ENCODE measurements at places on chromosomes 13 and 19. TPM values are rescaled to one million over a fixed set of nuclear protein-coding genes. Genes with fewer than 3 reads are reported as not detected.

Gene CCDC70
- not detected for total RNA-seq

Gene C3
- 461 TPM for total RNA-seq

DNA sequence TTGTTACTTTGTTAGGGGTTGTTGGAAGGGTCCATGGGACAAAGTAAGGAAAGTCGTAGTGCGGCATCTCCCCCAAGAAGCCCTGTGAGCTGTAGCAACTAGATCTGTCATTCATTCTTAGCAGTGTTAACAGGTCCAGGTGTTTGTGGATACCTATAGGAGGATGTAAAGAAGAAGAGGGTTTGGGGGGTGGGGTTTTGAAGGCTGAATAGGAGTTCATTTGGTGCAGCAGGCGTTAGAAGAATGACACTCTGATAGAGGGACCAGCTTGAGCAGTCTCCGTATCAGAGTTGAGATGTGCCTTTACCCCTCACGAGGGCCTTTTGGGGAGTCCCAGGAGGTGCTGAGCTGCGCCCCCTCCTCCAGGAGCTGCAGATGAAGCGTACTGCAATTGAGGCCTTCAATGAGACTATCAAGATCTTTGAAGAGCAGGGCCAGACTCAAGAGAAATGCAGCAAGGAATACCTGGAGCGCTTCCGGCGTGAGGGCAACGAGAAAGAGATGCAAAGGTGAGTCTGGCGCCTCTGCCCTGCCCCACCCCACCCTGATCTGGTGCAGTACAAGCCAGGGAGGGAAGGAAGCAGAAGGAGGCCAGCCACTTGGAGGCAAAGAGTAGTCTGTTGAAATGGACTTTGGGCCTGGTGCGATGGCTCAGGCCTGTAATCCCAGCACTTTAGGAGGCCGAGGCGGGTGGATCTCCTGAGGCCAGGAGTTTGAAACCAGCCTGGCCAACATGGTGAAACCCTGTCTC is 7.6 kb upstream of the IFI30 start:
- DNase-seq = no peak

GRCh38 chr13:50149932-50150331 is 134.7 kb downstream of the KCNRG start:
- peak; percentile 26 for DNase-seq

GRCh38 chr13:79604752-79605151 is 123.8 kb downstream of the NDFIP2 start:
- no peak for DNase-seq

Gene NLRP9
- not detected for total RNA-seq

DNA sequence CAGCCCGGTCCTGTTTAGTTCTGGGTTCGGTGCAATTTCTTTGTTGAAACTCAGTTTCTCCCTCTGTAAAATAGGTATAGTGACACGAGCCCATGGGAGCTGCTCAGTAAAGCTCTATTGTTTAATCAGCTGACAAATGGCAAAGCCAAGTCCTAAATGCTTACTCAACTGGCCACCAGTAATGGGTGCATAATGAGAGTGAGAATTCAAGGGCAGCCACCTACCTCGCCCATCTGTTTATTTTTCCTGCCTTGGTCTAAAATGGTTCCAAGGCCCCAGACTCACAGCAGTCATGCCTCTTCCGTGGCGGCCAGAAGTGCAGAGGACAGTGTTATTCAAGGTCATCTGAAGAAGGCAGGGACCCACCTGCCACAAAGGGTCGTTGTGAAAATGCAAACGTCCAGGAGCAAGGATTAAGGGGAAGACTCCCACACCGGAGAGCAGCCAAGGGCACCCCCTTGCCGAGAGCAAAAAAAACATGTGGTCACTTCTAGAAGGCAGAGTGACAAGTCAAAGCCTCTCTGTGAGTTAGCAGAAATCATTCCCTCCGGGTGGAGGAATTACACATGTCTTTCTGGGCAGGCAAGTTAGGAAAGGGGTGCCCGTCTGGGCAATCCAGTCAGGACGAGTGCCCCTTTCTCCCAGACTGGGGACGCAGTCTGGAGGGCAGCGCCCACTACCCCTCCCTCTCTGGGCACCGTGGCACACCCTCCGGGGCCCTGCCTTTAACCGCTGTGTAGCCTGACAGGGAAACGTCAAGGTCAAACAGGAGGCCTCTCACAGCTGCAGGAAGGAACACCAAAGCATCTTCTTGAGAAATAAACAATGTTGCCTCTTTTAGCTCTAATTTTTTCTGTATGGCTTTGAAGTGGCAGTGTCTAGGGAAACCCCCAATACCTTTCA is 186.2 kb downstream of the FOXO1 start:
- no peak for DNase-seq

Gene ZNF784
- 9.3 TPM for total RNA-seq

- DNase-seq = no peak
These were observed 290.0 kb downstream of the MZT1 start for GRCh38 chr13:72437458-72437857.

- DNase-seq = no peak
These were observed 85.8 kb downstream of the SLC10A2 start for GRCh38 chr13:102980331-102980982.

GRCh38 chr19:15915109-15915508 is 17.2 kb upstream of the CYP4F2 start:
- DNase-seq = no peak

Gene CEACAM7
- total RNA-seq = not detected

DNA sequence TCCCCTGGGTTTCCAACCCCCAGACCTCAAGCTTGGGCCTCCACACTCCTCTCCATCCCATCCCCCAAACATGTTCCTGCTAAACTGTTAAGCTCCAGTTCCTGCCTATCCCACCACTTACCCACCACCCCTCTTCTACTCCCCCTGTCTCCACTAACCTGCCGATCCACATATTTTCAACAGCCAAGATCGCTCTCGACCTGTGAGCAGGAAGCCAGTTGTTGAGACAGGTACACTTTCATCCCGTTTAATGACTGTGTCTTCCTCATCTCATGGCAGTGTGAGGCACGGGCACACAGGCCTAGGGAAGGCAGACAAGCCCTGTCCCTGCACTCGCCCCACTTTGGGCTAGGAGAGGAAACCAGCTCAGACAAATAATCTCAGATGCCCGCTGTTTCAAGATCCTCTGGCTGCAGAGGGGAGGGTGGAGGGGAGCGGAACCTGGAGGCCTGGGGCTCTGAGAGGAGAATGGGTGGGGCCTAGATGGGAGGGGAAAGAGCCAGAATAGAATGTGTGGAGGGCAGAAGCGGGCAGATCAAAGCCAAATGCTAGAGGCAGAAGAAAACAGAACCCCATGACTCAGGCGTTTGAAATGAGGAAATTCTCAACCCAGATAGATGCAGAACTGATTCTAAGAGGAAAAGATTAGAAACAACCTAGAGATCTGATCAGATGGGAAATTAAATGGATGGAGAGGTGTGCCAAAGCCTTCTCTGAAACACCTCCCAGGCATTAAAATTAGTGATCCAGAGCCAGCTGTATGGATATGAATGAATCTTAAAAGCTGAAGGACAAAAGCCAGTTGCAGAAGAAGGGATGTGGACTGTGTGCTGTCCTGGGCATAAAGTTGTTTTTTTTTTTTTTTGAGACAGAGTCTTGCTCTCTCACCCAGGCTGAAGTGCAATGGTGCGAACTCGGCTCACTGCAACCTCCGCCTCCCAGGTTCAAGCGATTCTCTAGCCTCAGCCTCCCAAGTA is 16.9 kb upstream of the CYP2S1 start:
- DNase-seq = no peak

Gene PCDH17
- total RNA-seq = 29.6 TPM

Gene ABHD13
- total RNA-seq = 21.6 TPM

DNA sequence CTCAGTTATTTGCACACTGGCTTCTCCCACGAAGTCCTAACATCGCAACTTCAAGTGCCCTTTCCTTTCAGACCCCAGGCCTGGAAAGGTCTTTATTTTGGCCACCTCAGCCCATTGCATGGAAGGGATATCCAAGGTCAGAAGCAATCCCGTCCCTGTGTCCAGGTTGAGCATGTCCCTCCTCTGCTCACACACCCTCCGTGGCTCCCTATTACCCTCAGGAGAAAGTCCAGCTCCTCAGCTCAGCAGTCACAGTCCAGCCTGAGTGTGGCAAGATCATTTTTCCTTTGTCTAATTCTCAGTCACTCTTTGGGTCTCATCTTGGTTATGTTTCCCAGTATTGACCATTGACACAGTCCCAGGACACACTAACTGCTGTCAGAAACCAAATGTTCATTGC is 19.2 kb downstream of the ARRDC2 start:
- no peak for DNase-seq

Gene DUS3L
- total RNA-seq = 36.4 TPM

Gene ANGPTL4
- 19.3 TPM for total RNA-seq

GRCh38 chr19:16895467-16896145 is 6.8 kb downstream of the F2RL3 start:
- DNase-seq = no peak

DNA sequence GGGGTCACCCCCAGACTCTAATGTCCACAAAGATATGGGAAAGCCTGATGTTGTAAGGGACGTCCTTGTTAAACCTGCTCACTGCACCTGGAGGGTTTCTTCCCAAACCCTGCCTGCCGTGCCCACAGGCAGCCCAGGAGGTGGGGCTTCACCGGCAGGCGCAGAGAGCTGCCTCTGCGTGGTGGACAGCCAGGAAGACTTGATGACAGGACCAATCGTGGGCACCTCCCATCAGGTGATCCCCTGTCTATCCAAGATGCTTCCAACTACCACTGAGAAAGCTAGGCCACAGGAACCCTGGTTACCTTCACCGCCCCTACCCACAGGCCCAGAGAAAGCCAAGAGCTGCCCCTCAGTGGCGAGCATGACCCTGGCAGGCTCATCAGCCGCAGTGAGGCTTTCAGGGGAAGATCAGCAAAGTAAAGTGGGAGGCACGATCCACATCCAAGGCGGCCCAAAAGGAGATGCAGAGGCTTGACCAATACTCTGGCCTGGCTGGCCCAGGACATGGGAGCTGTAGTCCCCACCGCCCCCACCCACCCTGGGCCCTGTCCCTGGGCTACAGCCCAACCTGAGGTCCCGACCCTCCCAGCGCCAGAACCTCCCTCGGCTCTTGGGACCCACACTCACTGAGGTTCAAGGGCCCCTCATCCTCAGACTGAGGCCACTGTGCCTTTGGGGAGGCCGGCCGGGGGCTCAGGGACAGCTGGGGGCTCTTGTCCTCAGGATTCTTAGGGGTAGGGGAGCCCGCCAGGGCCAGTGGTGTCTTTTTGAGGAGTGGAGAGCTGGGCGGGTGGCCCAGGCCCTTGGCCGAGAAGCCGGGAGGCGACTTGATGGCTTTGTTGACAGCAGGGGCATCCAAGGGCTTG is 10.4 kb upstream of the AKAP8L start:
- no peak for DNase-seq

GRCh38 chr13:80823472-80823871 is 482.5 kb upstream of the SPRY2 start:
- no peak for DNase-seq

GRCh38 chr19:49468746-49469447 is 5.1 kb upstream of the FLT3LG start:
- peak; percentile 67 for DNase-seq

Gene NLRP4
- not detected for total RNA-seq

GRCh38 chr19:54916822-54917221 is 10.9 kb downstream of the NCR1 start:
- DNase-seq = no peak

DNA sequence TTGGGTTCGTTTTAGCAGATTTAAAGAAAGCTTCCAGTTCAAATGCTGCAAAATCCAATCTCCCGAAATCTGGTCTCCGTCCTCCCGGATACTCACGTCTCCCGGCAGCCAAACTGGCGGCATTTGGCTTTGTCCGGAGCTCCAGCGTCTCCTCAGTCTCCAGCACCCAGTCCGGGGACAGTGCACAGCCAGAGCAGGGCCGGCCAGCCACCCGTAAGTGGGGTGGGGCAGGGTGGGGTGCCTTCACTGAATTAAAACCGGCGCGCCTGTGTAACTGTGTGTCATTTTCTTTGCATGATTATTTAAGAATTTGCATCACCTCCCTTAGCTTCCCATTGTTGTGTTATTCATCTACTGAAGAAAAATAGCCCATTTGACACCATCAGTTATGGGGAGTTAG is 280.6 kb downstream of the MTUS2 start:
- DNase-seq = no peak

DNA sequence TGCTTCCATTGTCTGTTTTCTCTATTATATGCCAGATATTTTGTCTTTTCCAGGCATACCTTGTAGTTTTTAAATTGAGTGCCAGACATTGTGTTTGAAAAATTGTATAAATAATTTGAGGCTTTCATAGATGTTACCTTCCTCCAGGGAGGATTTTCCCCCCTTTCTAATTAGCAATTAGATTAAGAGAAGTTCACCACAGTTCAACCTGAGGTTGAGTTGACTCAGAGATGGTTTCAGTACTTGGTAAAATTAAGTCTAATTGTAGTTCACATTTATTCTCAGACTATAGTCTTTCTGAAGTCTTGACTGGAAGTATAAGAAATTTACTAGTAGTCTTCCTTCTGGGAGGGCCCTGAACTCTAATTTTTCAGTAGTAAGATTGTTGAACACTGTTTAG is 104.1 kb upstream of the SCEL start:
- no peak for DNase-seq

Gene SCGB2B2
- total RNA-seq = 3.1 TPM

Gene TNFRSF19
- 7.8 TPM for total RNA-seq

GRCh38 chr13:51341791-51342190 is 2.3 kb downstream of the SERPINE3 start:
- no peak for DNase-seq

GRCh38 chr13:110422913-110423688 is 116.0 kb downstream of the COL4A2 start:
- DNase-seq = no peak

Gene ACER1
- not detected for total RNA-seq
